Stimulated activated CD8-positive, alpha-beta memory T cell treated with anti-CD3 and anti-CD28 coated beads, Interleukin-2, amount 100 ng/mL, for 1 hour (primary cell): ENCODE measurements at places on chromosomes 4 and X.

DNA sequence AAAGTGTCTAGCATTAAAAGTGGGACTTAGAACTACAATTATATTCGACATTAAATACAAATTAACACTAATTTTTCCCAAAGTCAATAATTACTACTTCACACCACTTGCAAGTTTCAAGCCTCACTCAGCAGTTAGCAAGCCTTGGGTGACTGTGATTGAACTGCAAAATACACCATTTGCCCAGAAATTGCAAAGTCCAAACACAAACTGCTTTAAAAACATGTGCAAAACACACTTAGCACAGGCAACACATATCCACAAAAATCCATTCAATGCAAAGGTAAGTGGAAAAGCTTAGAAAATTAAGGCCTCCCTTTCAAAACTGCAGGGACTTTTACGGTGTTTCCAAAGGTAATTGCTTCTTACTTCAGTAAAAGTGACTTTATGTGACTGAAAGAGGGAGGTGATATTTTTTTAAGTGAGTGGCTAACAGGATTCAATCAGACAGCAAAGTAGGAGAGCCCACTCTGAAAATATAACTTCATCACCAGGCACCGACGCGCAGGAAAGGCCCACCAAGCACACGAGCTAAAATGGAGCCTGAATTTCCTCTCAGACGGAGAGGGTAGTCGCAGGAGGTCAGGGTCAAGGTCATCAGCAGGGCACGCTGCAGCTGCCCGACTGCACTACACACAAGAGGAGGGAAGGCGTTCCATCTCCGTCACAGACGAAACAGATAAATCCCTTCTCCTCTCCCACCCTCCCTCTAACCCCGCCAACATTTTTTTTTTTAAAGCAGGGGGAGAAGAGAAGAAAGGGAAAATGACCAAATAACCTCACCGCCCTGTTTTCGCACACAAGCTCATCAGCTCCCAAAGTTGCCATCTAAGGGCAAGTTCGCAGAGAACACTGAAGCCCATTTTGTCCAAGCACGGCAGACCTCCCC, 3.1 kb downstream of the ZNF827 start:
- DNase-seq = no peak

GRCh38 chrX:936979-937769, 275.3 kb downstream of the CRLF2 start:
- DNase-seq = no peak

GRCh38 chr4:151770154-151770553, 9.3 kb upstream of the GATB start:
- DNase-seq = no peak

GRCh38 chr4:10753336-10753735, 68.8 kb upstream of the CLNK start:
- DNase-seq = no peak

GRCh38 chrX:19017271-19017670, 33.4 kb upstream of the PHKA2 start:
- no peak for DNase-seq

DNA sequence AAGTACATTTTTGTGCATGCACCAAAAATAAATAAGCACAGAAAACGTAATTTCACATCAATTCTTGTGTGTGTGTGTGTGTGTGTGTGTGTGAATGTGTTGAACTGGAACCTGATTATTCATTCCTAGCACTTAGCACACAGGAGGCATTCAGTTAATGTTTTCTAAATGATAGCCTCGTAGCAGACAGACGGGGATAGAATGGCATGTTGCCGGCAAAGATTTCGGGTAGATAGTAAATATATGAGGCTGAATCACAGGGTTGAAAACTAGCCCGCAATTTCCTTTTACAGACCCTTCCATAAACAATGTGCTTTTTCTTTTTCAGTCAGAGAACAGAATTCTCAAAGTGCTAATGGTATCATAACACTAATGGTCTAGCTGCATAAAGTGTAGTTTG, 13.5 kb downstream of the MAOB start:
- no peak for DNase-seq

GRCh38 chrX:123477673-123478072, 255.2 kb downstream of the THOC2 start:
- no peak for DNase-seq
